Colonic mucosa (tissue), 4 donors: ENCODE measurements at places on chromosomes 5 and 9. TPM values are rescaled to one million over a fixed set of nuclear protein-coding genes. Genes with fewer than 3 reads are reported as not detected.
A peak's percentile ranks its signal among the peaks of the same experiment; 100 is the strongest.

The PCDHGA4 gene
- total RNA-seq = 0.20 TPM

The FBP2 gene
- total RNA-seq = not detected

GRCh38 chr9:108933231-108933717, 650 bp downstream of the ELP1 start:
- no peaks in the 10 kb centered on the region for H3K27me3 ChIP-seq
- H3K4me1 ChIP-seq = peaks cover 8% of the 10 kb centered on the region
- H3K4me3 ChIP-seq = peak overlapping the region; percentile 89
- H3K27ac ChIP-seq = peak overlapping the region; percentile 84

- H3K27ac ChIP-seq = no peak overlapping the region
- H3K27me3 ChIP-seq = no peaks in the 10 kb centered on the region
- H3K36me3 ChIP-seq = peaks cover 11% of the 10 kb centered on the region
- no peak for DNase-seq
- no peak overlapping the region for H3K4me3 ChIP-seq
- no peaks in the 10 kb centered on the region for H3K4me1 ChIP-seq
Observed at GRCh38 chr5:169592937-169593650, 9.5 kb downstream of the SPDL1 start.

The SLC25A46 gene
- total RNA-seq = 50.7 TPM

The RANBP17 gene
- 7.9 TPM for total RNA-seq

DNA sequence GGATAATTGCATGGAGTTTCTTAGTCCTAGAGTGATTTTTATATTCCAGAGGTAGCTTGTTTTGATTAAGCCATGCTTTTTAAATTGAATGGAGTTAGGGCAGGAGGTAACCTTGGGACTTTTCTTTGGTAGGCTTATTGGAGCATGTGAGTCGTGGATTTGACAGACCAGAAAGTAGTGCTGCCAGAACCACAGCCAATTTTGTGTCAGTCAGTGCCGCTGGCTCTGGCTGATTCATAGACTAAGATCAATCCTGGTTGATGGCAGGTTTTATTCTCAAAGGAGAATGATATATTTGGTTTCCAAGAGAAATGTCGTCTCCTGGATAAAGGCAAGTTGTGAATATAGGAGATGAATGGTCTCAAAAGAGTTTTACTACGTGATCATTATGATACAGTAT, 20.3 kb downstream of the RAI14 start:
- no peak for DNase-seq
- no peaks in the 10 kb centered on the region for H3K4me1 ChIP-seq

- no peak for DNase-seq
- no peaks in the 10 kb centered on the region for H3K27me3 ChIP-seq
- H3K27ac ChIP-seq = no peak overlapping the region
- H3K36me3 ChIP-seq = peaks cover 36% of the 10 kb centered on the region
- H3K4me1 ChIP-seq = no peaks in the 10 kb centered on the region
Observed at GRCh38 chr9:127788337-127789011, 2.6 kb downstream of the CDK9 start.

DNA sequence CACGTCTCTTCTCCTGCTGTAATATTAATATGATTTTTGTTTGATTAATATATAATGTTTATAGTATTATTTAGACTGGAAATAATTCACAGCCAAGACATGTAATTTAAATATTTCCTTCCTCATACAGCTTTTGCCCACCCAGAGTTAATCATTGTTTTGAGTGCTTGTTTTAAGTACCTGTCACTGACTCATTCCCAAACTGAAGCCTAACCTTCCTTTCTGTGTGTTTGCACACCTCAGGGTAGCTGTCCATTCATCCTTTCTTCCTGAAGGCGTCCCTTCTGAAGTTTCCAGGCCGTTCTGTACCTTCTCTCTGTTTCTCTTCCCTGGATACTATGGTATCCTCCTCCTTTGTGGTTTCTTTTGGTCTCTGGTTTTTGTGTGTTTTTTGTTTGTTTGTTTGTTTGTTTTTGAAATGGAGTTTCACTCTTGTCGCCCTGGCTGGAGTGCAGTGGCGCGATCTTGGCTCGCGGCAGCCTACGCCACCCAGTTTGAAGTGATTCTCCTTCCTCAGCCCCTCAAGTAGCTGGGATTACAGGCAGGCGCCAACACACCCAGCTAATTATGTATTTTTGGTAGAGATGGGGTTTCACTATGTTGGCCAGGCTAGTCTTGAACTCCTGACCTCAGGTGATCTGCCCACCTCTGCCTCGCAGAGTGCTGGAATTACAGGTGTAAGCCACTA, 312.4 kb downstream of the DOCK8 start:
- no peak for DNase-seq
- no peak overlapping the region for H3K4me3 ChIP-seq
- no peaks in the 10 kb centered on the region for H3K4me1 ChIP-seq
- no peak overlapping the region for H3K27ac ChIP-seq
- no peaks in the 10 kb centered on the region for H3K36me3 ChIP-seq

GRCh38 chr5:57931807-57932206, 449.2 kb upstream of the ACTBL2 start:
- no peaks in the 10 kb centered on the region for H3K27me3 ChIP-seq
- H3K27ac ChIP-seq = no peak overlapping the region
- H3K36me3 ChIP-seq = no peaks in the 10 kb centered on the region
- H3K4me3 ChIP-seq = no peak overlapping the region
- H3K4me1 ChIP-seq = no peaks in the 10 kb centered on the region
- no peak for DNase-seq

GRCh38 chr9:94936419-94936818, 209.9 kb downstream of the AOPEP start:
- H3K4me1 ChIP-seq = peaks cover 4% of the 10 kb centered on the region
- H3K27me3 ChIP-seq = no peaks in the 10 kb centered on the region
- DNase-seq = peak; percentile 17
- H3K4me3 ChIP-seq = no peak overlapping the region
- H3K27ac ChIP-seq = peak overlapping the region; percentile 23

DNA sequence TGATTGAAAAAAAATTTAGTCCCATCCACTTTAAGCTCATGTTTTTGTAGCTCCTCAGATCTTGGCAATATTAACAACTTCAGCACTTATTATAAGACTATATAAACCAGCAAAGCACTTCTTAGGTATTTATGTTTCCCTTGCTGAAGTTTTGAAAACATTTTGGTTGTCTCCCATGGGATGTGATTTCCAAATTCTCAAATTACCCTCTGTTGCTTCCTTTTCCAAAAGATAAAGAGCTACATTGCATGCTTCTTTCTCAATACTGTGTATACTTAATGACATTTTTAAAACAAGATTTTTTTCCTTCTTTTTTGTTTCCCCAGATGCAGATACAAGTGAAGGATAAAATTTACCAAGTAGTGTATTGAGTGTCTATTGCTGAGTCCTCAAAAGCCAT, 567.1 kb downstream of the CSNK1G3 start:
- H3K4me1 ChIP-seq = no peaks in the 10 kb centered on the region
- H3K27me3 ChIP-seq = no peaks in the 10 kb centered on the region
- no peak overlapping the region for H3K27ac ChIP-seq
- no peaks in the 10 kb centered on the region for H3K36me3 ChIP-seq
- DNase-seq = no peak
- no peak overlapping the region for H3K4me3 ChIP-seq

The RUFY1 gene
- 37.1 TPM for total RNA-seq

The FAM153A gene
- total RNA-seq = 4.4 TPM

DNA sequence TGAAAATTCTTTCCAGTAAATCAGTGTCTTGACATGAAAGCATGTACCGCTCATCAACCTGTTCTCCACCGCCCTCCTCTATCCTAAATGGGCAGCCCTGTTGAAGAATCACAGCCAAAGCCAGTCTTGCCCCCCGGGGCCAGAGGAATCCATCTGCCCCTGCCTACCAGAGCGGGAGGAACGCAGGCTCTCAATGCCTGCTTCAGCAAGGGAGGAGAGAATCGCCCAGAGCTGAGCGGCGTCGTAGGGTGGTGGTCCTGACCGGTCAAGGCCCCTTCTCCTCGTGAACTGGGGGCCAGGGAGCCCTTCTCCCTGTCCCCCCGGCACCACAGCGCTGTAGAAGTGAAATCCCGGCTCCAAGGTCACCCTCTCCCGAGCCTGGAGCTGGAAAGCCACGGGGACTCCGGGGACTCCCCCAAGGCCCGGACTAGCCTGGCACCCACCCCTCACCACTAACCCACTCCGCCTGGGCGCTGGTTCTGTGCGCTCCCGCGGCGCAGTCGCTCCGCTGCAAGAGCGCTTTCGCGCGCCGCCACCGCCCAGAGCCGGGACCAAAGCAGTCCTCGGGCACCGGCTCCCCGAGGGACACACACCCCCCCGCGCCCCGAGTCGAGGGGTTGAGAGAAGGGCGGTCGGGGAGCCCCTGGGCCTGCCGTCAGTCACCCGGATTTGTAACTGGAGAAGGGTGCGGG, 718 bp upstream of the TMEM215 start:
- DNase-seq = no peak
- no peak overlapping the region for H3K27ac ChIP-seq
- H3K36me3 ChIP-seq = no peaks in the 10 kb centered on the region

- DNase-seq = no peak
- no peaks in the 10 kb centered on the region for H3K27me3 ChIP-seq
- H3K4me1 ChIP-seq = no peaks in the 10 kb centered on the region
- H3K27ac ChIP-seq = no peak overlapping the region
Observed at GRCh38 chr9:10168241-10168640, 444.6 kb downstream of the PTPRD start.

DNA sequence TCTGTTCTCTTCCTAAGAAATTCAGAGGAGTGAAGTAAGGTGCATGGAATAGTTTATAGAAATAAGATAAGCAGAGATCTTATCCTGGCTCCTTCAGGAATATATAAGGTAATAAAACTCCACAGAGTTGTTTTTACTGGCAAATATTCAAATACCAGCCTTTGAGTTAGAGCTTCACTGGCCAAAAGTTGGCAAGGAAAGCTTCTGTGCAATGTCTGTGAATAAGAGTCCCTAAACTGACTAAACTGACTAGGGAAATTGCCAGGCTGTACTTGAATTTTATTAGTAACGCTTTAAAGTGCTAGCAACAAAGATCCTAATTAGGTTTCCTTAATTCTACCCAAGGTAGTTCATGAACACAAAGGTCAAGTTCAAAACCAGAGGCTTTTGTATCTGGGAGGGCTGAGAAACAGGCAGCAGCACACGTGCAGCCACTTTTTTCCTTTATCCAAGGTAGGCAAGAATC, 131.1 kb upstream of the MPDZ start:
- no peak overlapping the region for H3K27ac ChIP-seq
- no peaks in the 10 kb centered on the region for H3K4me1 ChIP-seq
- H3K36me3 ChIP-seq = no peaks in the 10 kb centered on the region
- no peak overlapping the region for H3K4me3 ChIP-seq

The SV2C gene
- 0.20 TPM for total RNA-seq

The ARID3C gene
- total RNA-seq = not detected

The TRPM6 gene
- 15.1 TPM for total RNA-seq

DNA sequence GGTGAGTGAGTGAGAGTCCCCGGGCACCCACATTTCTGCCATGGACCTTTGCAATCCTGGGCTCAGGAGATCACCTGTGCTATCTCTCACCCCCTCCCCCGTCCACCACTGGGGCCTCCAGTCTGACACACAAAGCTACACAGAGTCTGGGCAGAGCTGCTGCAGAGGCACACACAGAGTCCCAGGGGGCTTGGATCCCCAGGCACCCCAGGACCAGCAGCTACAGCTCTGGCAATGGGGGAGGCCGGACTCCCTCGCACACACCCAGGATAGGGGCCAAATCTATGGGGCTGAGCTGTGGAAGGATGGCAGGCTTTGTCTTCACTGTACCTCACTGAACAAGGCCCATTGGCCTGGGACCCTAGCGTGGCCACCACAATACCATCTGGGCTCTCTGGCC, 328.8 kb downstream of the MAN2A1 start:
- no peaks in the 10 kb centered on the region for H3K4me1 ChIP-seq
- no peaks in the 10 kb centered on the region for H3K27me3 ChIP-seq
- H3K4me3 ChIP-seq = no peak overlapping the region
- no peak for DNase-seq

DNA sequence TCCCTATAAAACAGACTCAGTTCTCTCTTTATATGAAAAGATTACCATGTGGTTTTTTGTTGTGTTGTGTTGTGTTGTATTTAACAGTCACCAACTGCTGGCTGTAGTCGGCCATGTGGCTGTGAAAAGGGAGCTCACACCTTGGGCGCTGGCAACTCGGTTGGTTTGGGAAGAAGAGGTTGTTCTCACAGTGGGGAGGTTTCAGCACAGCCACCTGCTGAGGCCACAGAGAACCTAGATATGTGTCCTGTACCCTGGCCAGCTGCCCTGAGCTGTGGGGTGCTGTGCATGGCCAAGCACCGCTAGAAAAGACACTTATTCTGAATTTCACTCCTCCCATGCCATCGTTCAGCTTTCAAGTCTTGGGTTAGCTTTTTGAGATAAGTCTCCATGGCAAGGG, 58.8 kb downstream of the SYK start:
- H3K27me3 ChIP-seq = no peaks in the 10 kb centered on the region
- no peak for DNase-seq
- no peak overlapping the region for H3K27ac ChIP-seq
- no peaks in the 10 kb centered on the region for H3K36me3 ChIP-seq
- H3K4me1 ChIP-seq = no peaks in the 10 kb centered on the region

DNA sequence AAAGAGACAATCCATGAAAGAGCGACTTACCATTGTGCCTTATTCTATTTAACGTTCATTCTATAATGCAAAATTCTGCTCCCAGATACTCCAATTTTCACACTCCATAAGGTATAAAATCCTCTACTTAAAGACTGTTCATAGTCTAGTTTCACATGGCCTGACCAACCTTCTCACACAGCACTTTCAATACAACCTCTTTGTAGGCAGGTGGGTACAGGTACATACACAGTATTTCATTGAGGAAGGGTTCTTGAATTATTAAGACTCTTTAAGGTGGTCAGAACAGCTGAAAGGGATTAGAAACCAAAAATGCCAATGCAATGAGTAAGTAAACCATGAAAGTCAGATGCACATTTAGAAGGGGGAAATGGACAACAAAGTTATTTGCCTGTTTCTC, 352.0 kb downstream of the PARP8 start:
- no peaks in the 10 kb centered on the region for H3K4me1 ChIP-seq
- H3K36me3 ChIP-seq = no peaks in the 10 kb centered on the region
- no peak for DNase-seq
- H3K4me3 ChIP-seq = no peak overlapping the region
- H3K27ac ChIP-seq = no peak overlapping the region
